Mucosa of gallbladder (tissue), 1 donor: ENCODE measurements at places on chromosomes 1 and 21. TPM values are rescaled to one million over a fixed set of nuclear protein-coding genes. Genes with fewer than 3 reads are reported as not detected.

- DNase-seq = no peak
Measured at GRCh38 chr1:245327842-245328241, 173.1 kb downstream of the KIF26B start.

- no peak for DNase-seq
Measured at GRCh38 chr1:185732951-185733350, 1.2 kb upstream of the HMCN1 start.

DNA sequence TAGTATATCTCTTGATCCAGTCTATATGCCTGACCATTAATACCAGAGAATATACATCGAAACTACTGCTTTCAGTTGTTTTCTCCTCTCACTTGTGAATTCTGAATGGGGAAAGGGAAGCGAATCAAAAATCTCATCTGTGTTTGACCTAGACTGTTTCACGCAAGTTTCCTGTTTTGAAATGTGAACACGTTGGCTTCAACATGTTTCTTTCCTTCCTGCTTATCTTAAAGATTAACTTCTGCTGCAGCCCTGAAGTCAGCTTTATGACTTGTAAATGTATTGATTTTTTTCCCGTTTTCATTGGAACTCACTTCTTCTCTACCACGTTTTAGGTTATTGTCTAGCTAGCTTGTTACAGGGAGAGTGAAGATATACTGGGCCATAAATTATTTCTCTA lies 49.9 kb downstream of the SNX27 start:
- no peak for DNase-seq

GRCh38 chr1:161037661-161038522 lies 872 bp downstream of the TSTD1 start:
- no peak for DNase-seq

DNA sequence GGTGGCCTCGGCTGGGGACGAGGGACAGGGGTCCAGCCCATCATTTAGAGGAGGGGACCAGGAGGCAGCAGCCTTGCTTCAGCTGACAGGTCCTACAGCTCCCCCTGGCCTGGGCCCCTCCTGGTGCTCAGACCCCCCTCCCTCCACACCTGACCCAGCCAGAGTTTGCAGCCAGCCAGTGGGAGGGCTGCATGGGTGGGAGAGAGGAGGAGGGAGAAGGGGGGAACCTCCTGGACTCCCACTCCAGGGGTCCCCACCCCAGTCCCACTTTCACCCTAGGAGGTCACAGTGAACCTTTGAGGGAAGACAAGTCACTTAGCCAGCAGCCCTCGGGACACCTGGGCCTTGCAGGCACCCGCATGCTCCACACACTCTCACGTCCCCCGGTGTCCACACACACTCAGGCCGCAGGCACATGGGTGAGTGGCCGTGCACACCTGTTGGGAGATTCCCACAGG lies 108.9 kb upstream of the ZBTB40 start:
- DNase-seq = no peak

- no peak for DNase-seq
Measured at GRCh38 chr1:248886237-248886895, 19.7 kb upstream of the PGBD2 start.

OR10Z1 gene
- not detected for total RNA-seq

ITSN1 gene
- 48.0 TPM for total RNA-seq

PDE4B gene
- 5.2 TPM for total RNA-seq

SNX7 gene
- total RNA-seq = 27.7 TPM

SPRR2D gene
- not detected for total RNA-seq

KRTAP22-1 gene
- total RNA-seq = not detected

TFF3 gene
- 1,342 TPM for total RNA-seq

CLDN17 gene
- not detected for total RNA-seq
